Fibroblast of the conjunctiva (primary cell): ENCODE measurements at places on chromosomes 1 and 21.
A peak's percentile ranks its signal among the peaks of the same experiment; 100 is the strongest.

- peak; percentile 40 for DNase-seq
These were observed 83.4 kb downstream of the LYST start for GRCh38 chr1:235783148-235783776.

DNA sequence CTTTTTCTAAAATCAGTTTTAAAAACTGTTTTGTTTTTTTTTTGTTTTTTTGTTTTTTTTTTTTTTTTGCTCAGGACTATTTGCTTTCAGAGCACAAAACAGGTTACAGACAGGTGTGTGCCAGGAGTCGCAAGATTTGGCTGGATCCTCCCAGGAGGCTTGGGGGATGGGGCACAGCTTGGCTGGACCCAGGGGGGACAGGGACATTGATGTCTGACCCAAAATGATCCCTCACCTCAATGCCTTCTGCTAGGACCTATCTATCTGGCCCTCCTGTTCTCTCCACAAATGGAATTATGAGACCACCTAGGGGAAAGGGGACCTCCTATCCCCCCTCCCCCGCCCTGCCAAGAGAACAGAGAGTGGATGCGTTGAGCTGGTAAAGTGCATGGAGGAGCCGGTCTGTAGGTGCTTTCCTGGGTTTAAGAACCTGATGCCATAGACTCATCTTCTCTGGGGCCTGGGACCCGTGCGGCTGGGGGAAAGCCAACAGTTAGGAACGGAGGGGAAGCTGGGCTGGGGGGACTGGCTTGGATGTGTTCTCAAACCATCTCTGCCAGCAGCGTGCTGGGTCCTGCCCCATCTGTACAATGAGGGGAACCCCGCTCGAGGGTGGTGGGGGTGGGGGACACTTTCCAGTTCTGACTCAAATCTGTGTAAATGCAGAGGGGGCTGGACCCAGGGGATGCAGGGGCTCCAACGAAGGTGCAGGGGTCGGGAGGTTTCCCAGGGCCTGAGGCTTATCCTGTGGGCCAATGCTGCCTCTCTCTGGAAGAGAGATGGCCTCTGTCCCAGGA lies 28.9 kb downstream of the RUNX3 start:
- DNase-seq: no peak

DNA sequence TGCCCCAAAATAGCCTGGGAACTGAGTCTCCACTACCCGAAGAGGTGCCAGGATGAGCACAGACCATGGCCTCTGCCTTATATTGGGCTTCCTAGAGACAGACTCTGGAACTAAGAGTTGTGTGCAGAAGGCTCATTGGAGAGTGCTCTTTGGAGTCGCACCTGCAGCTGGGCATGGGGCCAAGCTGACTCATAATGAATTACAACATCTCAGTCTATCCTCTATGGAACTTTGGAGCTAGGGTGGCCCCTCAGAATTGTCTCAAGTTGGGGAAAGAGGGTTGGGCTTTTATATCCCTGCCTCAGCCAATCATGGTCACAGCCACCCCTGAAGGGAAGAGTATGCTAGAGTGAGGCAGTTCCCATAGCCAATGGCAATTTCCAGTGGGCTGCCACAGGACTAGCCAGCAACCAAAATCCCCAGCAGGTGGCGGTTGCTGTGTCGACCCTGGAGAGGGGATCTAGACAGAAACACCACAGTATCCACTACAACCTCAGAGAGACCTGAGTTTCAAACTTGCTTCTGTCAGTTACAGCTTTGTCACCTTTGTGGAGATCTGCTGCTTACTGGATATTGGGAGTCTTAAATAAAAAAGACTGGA lies 93.8 kb downstream of the DMRTA2 start:
- DNase-seq: no peak

DNA sequence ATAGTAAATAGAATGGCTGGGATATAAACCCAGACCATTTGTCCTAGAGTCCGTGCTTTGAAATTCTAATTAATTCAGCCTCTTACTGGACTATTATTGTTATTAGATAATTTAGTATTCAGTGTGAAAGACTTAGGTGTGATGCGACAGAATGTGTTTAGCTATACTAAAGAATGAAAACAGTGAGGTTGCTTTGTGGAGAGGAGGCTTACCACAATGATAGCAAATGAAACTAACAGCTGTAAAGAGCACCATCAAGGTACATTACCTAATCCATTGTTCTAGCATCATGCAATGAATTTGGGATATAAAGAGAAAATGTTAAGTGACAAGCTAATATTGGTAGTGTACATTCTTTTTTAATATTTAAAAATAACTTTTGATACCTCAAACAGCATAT lies 911.1 kb downstream of the KCNT2 start:
- DNase-seq: no peak

DNA sequence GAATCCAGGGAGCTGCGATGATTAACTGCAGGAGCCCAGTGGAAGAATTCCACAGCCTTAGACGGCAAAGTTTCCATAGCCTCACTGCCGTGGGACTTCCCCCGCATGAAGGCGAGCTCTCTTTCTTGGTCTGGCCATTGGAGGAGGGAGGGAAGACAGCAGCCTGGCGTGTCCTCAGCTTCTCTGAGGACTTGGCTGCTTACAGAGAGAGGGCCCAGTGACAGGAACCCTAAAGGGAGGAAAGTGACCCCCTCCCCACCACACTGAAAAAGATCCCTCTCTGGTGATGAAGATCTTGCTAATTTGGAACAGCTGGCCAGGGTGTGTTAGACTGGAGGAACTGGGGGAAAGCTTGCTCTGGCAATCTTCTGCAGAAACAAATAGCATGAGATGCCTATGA lies 41.0 kb downstream of the ATP2B4 start:
- no peak for DNase-seq

DNA sequence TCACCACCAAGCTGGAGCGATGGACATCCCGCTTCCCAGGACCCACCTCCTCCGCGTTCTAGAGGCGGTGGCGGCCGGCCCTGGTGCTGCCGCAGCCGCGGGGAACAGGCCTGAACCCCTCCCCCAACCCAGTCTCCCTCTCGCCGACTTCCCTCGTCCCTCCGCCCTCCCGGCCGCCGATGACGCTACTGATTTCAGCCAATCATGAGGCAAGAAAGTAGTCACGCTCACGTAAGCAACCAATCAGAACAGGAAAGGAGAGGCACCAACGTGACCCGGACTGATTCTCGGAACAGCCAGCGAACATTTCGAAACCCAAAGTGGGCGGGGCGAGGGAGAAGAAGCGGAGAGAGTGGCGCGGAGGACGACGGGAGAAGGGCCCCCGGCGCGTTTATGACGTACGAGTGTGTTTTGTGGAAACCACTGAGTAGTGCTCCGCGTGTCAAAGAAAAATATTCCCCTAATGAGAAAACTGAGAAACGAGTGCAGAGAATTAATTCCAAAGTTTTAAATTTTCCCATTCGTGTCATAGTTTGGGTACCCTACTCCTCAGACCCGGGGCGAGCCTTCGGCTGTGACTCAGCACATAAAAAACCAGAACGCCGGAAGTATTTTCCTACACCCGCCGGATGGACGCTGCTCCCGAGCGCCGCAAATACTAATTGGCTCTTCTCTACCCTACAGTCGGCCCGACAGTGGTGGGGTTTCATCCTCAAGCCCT lies at the start of gene NRDC:
NRDC (minus strand) TSS at position 112 of the 721 bp plus-strand sequence. CDS start 112 bp downstream, outside the sequence.
- peak; percentile 100 for DNase-seq

- DNase-seq: no peak
These were observed 123.9 kb upstream of the VAMP3 start for GRCh38 chr1:7646981-7647901.

DNA sequence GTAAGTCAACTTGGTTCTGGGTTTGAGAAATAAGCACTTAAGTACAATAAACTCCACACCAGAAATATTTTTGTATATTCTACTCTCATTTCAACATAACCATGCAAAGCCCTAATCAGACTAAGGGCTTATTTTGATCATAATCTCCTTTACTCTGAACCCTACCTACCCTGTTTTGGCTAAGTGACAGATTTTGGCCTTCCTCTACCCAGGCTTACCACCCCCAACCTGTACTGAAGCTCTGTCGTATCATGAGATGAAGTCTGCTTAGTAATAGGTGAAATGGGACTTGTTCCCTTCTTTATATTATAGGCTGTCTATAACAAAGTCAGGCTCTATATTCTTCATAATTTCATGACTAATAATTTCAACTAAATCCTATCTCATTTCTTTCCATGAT lies 135.5 kb downstream of the RERE start:
- DNase-seq: no peak

GRCh38 chr1:190754666-190755065 lies 277.0 kb upstream of the BRINP3 start:
- peak; percentile 46 for DNase-seq

- DNase-seq: no peak
These were observed 45.0 kb downstream of the ZNF281 start for GRCh38 chr1:200364831-200365230.

- DNase-seq: peak; percentile 12
These were observed 618 bp downstream of the JAM2 start for GRCh38 chr21:25639551-25640201.

DNA sequence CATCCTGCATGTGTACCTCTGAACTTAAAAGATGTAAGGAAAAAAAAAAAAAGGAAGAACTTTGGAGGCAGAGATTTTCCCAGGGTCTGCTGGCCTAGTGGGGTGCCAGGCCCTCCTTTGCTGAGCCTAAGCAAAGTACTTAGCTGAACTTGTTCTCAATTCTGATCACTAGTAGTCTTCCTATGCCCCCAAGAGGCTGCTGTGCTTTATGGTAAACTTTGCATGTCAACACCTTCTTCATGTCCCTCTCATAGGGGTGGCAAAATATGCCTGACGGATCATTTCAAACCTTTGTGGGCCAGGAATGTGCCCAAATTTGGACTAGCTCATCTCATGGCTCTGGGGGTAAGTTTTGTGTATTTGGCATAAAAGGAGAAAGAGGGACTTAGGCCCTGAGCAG lies 1.4 kb upstream of the USP21 start:
- no peak for DNase-seq

- DNase-seq: no peak
These were observed 132.4 kb downstream of the HMGB4 start for GRCh38 chr1:33996281-33996680.

DNA sequence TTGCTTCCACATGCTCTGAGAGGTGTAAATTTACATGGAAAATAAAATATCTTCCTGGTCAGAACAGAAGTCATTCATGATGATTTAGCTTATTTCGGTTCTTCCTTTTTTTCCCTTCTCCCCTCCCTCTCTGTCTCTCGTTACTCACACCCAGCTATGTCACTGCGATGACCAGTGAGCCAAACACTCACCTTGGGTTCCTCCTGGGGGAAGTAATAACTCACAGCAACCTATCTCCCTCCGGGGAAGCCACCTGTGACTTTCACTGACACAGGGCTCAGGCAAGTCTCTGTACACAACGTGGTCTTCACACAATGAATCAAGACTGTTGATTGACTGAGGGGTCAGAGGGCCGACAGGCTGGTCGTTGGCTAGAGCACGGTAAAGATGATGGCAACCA lies 135.3 kb upstream of the VANGL1 start:
- no peak for DNase-seq

- DNase-seq: no peak
These were observed 420 bp upstream of the VPS13D start for GRCh38 chr1:12229386-12229834.

- no peak for DNase-seq
These were observed 34.9 kb downstream of the SSBP3 start for GRCh38 chr1:54371038-54371941.

DNA sequence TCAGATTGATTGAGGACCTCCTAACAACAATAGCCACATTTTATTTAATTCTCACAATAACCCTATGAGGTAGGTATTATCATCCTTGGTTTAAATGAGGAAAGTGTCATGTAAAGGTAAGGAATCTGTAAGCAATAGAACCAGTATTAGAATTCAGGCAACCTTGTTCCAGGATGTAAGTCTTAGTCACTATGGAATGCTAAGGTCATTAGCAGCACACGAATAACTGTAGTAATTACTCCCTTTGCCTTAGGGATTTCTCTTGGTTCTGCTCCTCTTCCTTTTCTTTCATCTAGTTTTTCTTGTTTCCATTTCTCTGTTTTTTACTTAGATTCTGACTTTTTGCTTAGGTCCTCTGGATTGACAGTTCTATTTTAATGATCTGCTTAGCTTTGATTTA lies 23.1 kb upstream of the ATP6V1G3 start:
- DNase-seq: no peak

DNA sequence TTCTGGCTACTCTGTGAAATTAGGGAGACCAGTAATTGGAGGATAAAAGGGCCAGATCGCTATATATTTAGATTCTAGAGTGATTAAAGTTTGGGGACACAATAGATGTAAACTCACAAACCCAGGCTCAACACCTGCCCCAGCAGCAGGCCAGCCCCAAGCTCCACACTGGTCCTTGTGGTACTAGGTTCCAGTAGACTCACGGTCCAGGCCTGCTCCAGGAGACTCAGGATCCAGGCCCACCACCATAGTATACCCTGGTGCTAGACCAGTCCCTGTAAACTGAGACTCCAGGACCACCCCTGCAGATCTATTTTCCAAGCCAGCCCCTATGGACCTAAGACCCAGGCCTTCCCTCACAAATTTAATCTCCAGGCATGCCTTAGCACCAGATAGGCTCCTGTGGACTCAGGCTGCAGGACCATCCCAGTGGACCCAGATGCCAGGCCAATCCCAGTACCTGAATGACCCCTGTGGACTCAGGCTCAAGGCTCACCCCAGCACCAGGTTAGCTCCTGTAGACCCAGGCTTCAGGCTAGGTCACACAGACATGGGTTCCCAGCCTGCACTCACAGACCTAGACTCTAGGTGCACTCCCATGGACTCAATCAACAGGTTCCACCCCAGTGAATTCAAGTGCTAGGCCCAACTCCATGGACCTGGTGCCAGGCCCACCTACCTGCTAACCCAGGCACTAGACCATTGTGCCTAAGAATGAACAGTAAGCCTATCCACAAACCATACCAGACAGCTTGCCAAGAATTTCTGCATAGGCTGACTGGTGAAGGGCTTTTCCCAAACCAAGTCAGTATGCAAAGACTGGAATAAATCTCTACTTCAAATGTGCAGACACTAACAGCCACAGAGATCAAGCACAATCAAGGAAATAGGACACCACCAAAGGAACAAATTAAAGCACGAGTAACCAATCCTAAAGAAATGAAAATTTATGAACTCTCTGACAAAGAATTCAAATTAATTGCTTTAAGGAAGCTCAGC lies 13.8 kb upstream of the DENND1B start:
- no peak for DNase-seq

DNA sequence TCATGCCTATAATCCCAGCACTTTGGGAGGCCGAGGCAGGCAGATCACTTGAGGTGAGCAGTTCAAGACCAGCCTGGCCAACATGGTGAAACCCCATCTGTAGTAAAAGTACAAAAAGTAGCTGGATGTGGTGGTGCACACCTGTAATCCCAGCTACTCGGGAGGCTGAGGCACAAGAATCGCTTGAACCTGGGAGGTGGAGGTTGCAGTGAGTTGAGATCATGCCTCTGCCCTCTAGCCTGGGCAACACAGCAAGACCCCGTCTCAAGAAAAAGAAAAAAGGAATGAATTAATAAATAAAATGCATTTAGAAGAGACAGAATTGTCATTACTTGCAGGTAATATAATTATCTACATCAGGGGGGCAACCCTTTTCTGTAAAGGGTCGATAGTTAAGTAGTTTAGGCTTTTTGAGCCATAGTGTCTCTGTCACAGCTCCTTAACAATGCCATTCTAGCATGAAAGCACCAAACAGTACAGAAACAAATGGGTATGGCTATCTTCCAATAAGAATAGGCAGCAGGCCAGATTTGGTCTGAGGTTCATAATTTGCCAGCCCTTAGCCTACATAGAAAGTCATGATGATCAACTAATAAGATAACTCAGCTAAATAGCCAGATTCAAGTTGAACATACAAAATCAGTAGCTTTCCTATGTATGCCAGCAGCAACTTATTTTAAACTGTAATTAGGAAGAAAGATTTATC lies 56.8 kb downstream of the RPRD2 start:
- peak; percentile 20 for DNase-seq
